Renal pelvis (tissue), 12 donors: ENCODE measurements at places on chromosomes 6 and 20. TPM values are rescaled to one million over a fixed set of nuclear protein-coding genes. Genes with fewer than 3 reads are reported as not detected.

GRCh38 chr6:53579338-53579737, 34.4 kb upstream of the GCLC start:
- DNase-seq = no peak

DNA sequence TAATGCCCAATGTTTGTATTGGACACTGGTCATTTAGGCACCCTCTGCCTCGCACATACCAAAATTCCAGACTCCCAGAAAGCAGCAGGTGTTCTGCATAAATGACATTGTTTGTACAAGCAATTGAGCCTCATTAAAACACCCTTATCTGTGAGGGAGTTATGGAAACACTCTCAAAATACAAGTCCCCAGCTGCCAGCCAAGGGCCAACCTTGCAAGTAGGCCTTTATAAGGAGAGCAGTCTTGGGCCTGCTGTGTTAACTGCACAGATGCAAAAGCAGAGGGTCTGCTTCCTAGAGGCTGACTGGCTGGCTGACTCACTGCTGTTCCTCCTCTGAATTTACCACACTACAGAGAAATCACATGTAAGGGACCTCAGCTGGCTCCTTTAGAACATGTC, 150.4 kb upstream of the HMGN3 start:
- DNase-seq = no peak

DNA sequence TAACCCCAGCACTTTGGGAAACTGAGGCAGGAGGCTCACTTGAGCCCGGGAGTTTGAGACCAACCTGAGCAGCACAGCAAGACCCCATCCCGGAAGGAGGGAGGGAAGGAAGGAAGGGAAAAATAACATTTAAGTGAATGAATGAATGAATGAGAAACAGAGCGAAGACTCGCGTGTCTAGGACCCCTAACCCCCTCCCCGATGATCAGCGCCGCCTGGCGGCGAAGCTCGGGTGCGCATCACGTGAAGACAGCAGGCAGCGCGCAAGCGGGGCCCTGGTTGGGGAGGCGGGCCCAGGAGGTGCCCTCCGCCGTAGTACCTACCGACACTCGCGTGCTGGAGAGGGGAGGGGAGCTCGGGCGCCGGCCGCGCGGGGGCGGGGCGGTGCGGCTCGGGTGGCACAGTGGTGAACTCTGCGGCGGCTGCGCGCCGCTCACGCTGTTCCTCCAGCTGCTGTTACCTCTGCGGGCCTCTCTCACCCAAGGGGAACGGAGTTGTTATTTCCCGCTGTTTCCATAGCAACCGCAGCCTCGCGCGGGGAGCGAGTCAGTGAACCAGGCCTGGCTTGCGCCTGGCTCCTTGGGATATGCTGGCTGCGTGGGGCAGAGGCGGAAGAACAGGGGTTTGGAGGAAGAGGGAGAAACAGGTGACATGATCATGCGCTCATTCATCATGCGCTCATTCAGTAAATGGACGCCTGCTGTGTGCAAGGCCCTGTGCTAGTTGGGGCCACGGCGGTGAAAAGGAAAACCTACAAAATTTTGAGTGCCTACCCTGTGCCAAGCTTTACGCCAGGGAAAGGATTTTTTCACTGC, 2.0 kb upstream of the DCDC2 start:
- peak; percentile 96 for DNase-seq

Gene RAET1L
- polyA plus RNA-seq = not detected

Gene HLA-DRB1
- polyA plus RNA-seq = 23.9 TPM

DNA sequence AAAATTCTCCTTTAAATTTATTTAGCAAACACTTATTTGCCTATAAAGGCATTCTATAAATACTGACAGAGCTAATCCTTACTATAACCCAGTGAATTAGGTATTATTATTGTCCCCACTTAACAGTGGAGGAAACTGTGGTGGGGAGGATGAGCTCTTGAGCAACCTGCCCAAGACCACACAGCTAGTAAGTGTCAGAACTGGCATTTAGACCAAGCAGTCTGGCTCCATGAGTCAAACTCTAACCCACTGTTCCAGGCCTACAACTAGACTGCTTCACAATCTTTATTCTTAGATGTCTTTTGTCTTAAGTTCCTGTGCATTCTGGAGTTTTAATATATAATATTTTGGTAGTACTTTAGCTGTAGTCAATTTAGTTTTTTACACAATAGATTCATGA, 530.8 kb downstream of the BCKDHB start:
- no peak for DNase-seq

Gene BPI
- 0.28 TPM for polyA plus RNA-seq

DNA sequence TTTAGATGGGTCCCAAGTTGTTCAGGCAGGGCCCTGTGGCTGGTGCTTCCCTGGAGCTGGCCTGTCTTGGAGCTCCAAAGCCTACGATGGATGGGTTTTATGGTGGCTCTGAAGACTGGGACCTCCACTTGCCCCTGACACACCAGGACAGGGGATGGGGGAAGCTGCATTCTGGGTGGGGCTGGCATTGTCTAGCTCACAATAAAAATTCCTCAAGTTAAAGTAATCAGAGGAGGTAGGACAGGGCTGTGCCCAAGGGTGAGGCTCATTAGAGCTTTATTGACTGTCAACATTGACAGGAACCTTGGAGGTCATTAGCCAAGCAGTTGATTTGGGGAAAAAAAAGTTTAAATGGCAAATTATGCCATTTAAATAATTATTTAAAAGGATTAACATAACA, 35.7 kb downstream of the TFAP2C start:
- DNase-seq = no peak

Gene HLA-DMB
- 60.1 TPM for polyA plus RNA-seq

GRCh38 chr6:81985191-81985590, 232.7 kb upstream of the TENT5A start:
- no peak for DNase-seq

Gene C6orf163
- 6.5 TPM for polyA plus RNA-seq
